CD4-positive, alpha-beta T cell treated with Interleukin-15 for 1 hour (primary cell): ENCODE measurements at places on chromosomes 11 and 22.
A peak's percentile ranks its signal among the peaks of the same experiment; 100 is the strongest.

- no peak for DNase-seq
These were observed 82.2 kb downstream of the FAM83F start for GRCh38 chr22:40076702-40077645.

DNA sequence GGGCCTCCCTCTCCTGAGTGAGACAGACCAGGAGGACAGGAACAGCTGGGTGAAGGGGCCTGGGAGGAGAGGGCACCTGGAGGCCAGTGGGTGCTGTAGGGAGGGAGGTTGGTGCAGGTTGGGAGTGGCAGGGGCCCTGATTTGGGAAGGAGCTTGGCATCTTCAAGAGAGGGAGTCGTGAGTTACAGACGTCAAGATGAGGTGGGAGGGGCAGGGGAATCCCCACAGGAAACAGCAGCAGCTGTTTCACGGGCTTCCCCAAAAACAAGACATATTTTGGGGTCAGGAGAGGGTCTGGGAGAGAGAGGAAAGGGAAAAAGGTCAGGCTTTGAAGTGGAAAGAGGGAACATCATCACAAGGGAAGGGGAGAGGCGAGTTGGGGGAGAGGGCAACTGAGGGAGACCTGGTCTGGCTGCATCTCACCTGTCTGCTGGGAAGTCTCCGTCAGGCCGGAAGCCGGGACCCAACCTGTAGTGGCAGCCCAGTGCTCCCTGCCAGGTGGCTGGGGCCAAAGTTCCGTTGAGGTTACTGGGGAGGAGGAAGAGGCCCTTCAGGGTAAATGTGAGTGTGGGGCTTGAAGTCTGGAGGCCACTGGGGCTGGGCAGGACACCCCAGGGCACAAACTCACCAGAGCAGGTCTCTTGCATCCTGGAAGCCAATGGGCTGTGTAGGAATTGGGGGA, 4.4 kb downstream of the NAALADL1 start:
- peak; percentile 26 for DNase-seq

- no peak for DNase-seq
These were observed 105.8 kb upstream of the ARHGAP42 start for GRCh38 chr11:100581318-100581717.

- peak; percentile 68 for DNase-seq
These were observed 5.5 kb upstream of the SHISA8 start for GRCh38 chr22:41920271-41920976.

- no peak for DNase-seq
These were observed 444 bp upstream of the TSKU start for GRCh38 chr11:76782531-76783293.

GRCh38 chr22:25484521-25485315, 79.8 kb upstream of the GRK3 start:
- DNase-seq, result no peak
